Fibroblast of lung (primary cell): ENCODE measurements at places on chromosomes 16 and 17.

- no peak for DNase-seq
Observed at GRCh38 chr17:4724650-4725049, 6.6 kb upstream of the MED11 start.

DNA sequence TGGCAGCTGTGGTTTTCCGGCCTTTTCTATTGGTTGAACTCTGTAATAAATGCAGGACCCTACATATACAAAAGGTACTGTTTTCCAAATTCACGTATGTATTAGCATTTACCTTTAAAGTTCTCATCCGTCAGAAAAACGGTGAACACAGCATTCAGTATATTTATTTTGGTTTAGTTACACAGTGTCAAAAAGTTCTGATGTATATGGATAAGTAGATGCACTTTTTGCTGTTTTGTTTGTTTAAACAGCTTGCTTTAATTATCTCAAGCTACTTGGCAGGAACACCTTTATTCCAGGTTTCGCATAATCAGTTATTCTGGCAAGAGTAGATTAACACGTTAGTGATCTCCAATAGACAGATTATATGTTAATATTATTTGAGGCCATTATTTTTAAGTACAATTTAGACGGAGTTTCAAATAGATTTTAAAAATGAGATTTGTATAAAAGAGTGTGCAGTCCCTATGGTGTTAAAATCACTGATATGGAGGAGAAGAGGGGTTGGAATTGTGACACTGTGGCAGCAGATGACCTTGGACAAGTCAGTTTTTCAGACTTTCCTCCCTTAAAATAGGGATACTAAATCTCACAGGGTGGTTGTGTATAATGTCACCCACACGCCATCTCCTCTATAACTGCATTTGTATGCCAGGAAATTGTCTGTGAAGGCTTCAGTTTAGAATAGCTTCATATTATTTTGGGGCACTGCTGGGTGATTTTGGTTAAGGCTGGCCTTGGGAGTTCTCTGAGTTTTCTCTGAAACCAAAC is 2.1 kb downstream of the HERPUD1 start:
- DNase-seq = no peak

GRCh38 chr17:4836221-4836620 is 3.1 kb downstream of the MINK1 start:
- DNase-seq = no peak

GRCh38 chr16:11681556-11681955 is 13.3 kb downstream of the SNN start:
- DNase-seq = no peak

DNA sequence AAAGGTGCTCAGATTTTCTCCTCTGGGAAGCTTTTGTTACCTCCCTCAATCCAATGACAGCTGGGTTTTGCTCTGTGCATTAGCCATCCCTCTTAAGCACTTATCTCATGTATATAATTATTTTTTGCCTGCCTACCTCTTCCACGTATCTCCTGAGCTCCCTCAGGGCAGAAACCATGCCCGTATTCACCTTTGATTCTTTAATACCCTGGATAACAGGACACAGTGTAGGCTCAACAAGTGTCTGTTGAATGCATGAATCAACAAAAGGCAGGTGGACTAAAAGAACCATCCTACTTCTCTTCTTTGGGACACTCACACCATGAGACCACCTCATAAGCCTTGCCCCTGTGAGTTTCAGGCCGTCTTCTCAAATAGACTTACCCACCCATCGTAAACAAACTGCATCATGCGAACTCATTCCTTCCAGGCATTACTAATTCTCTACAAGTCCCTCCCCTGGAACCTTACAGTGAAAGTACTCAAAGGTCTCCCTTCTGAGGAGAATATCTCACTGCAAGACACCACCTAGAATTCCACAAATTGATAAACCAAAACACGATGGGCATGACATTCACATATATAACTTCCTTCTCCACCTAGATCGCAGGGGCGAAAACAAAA is 3.2 kb downstream of the ARHGAP17 start:
- DNase-seq = no peak

DNA sequence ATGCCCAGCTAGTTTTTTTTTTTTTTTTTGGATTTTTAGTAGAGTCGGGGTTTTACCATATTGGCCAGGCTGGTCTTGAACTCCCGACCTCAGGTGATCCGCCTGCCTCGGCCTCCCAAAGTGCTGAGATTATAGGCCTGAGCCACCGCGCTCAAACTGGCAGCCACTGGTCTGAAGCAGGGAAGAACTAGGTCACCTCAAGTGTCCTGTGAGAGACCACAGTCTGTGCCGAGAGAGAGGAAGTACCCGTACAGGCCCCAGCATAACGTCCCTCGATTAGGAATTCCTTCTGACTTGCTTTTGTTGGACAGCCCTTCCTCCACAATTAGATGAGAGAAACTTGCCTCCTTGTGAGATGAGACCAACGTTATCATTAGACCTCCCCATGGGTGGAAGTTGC is 13.7 kb upstream of the CD300E start:
- DNase-seq = no peak

DNA sequence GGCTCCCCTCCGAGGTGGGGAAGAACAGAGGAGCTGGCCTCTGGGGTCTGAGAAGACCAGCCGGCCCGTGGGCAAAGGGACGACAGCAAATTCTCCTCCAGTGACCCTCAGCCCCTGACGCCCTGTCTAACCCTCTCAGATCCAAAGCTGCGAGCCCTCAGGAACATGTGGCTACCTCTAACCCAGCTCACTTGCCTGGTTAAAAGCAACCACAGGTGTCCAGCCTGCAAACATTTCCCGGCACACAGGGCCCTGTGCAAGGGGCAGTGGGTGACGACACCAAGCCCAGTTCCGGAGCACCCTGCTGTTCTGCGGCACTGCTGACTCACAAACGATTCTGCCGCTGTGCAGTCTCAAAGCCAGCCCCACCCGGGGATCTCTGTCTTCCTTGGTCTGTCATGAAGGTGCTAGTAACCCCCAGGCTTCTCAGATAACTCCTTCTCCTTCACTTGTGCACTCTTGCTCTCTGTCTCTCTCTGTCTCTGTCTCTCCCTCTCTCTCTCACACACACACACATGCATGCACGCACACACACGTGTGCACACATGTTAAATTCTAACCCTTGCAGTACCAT is 23.0 kb downstream of the WNT3 start:
- DNase-seq = peak; percentile 26

DNA sequence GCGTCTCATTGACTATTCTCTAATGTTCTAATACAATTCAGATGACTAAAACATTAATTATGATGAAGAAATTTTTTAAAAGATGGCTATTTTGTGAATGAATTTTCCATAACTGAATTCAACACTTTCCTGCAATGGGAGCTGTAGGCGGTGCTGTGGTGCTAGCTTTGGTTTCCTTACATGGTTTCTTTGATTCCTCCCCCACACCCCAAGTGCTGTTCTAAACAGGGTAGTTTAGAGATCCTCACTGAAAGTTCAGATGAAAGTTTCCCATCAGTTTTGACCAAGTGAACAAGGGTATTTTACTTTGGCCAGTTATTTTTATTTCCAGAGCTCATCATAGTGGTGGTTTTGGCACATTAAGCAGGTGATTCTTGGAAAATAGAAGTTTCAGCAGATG is 26.0 kb upstream of the MRC2 start:
- DNase-seq = no peak

GRCh38 chr17:42518046-42518754 is 17.8 kb upstream of the NAGLU start:
- DNase-seq = peak; percentile 97

DNA sequence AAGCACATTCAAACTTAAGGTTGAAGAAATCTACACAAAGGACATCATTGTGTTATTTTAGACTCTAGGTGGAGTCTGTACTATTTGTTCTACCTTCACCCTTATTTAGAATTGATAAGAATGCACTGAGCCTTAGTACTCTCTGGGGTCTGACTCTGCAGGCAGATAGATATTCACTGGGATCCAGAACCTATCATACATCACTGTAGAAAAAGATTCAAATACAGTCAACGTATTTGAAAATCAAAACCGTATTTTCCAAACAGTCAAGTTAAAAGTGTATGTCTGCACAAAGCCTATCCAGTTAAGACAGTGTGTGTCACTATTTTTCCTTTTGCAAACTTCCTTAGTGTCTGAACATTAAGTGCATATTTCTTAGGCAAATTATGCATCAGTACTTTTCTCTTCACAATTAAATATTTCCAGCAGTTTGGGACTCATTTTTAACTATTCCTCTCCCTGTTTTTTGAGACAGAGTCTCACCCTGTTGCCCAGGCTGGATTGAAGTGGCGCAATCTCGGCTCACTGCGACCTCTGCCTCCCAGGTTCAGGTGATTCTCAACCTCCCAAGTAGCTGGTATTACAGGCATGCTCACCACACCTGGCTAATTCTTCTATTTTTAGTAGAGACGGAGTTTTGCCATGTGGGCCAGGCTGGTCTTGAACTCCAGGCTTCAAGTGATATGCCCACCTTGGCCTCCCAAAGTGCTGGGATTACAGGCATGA is 22.3 kb downstream of the MOSMO start:
- DNase-seq = no peak

DNA sequence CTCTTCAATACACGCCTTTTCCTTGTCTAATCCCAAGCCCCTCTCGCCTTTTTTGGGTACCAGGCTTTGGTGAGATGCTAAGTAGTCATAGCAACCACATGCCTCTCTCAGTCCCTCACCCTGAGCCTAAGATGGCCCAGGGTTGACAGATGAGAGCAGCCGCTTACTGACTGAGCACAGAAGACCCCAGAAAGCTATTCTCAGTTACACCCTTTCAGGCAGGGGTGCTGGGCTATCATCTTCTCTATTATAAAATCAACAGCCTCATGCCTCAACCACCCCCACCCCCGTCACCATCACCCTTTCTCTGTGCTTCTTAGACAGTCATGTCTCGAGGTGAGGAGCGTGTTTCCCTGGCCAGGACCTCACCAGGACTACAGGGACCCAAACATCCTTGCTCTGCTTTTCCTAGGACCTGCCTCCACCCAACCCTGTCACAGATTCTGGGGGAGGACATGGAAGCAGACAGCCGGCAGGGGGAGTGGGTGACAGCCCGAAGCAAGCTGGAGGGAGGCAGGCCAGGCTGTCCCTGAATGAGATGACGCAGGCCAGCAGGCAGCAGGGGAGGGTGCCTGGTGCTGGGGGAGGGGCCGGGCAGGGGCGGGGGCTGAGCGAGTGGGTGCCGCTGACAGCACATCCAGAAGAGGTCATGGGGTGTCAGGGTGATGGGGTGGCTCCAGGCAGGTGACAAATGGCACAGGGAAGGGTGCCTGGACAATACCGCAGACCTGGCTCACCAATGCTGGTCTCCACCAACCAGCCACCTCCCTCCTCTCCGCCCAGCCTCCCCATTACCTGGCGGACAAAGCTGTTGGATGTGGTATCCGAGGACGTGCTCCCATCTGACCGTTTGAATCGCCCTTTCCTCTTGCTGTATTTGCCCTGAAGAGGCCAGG is 3.1 kb downstream of the CACNB1 start:
- DNase-seq = peak; percentile 58

- DNase-seq = no peak
Observed at GRCh38 chr17:70336411-70336810, 167.1 kb downstream of the KCNJ2 start.

- DNase-seq = no peak
Observed at GRCh38 chr17:49054342-49055092, 57.3 kb downstream of the IGF2BP1 start.

DNA sequence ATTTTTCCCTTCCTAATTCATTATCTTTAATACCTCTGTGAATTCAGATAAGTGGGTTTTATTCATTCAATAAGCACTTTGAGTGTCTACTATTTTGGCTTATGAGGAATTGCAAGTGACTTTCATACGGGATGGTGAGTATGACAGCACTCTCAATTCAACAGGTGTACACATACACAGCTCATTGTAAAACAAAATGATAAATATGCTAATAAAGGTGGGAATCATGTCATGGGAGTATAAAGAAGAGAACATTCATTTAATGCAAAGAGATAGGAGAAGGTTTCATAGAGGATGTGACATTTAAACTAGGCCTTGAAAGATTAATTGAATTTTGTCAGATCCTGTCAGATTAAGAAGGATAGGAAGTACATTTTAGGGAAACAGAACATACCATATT is 19.4 kb downstream of the NACA2 start:
- no peak for DNase-seq

- no peak for DNase-seq
Observed at GRCh38 chr16:84552135-84552534, 47.7 kb upstream of the MEAK7 start.

GRCh38 chr17:30300818-30301217 is 9.1 kb upstream of the BLMH start:
- DNase-seq = no peak

DNA sequence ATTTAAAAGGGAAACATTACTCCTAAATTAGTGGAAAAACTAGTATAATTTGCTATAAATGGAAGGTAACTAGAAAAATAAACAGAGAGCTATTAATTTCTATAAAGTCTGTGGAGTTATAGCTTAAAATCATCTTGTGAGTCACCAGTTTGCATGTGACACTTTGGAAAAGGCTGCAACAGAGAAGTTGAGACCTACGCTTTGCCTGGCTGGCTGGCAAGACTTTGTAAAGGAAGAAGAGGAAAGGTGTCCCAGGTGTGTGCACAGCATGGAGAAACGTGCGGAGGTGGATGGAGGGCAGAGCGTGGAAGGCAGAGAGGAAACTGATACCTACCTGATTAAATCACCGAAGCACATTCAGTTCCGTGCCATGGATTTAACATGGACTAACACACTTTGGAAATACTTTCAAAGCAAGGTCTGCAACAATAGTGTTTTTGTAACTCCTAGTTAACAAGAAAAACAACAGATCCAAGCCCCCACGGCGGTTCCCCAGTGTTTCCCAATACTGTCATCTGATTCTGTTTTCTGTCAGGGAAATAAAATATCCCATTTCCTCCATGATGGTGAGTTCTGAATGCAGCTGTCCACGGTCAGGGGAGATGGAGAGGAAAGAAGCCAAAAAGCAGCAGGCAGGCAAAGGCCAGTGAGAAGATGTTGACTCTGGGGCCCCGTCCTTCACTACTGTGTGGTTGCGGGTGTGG is 134.8 kb downstream of the XYLT1 start:
- DNase-seq = no peak
